Melanocyte of skin (primary cell): ENCODE measurements at places on chromosomes 1 and 21. TPM values are rescaled to one million over a fixed set of nuclear protein-coding genes. Genes with fewer than 3 reads are reported as not detected.

The RNU1-3 gene
- total RNA-seq: under 0.01 TPM in 2 replicates

The HMCN1 gene
- 16.2 and 94.5 TPM in 2 replicates for total RNA-seq

The TARDBP gene
- 61.6 and 84.0 TPM in 2 replicates for total RNA-seq

The CCDC18 gene
- total RNA-seq: 4.5 and 7.6 TPM in 2 replicates

The HFM1 gene
- 0.67 and 0.93 TPM in 2 replicates for total RNA-seq

The OR14K1 gene
- not detected in 2 replicates for total RNA-seq

The LRIG2 gene
- 20.1 and 20.3 TPM in 2 replicates for total RNA-seq

The FAM167B gene
- 11.7 and 25.4 TPM in 2 replicates for total RNA-seq

The HSD3B1 gene
- not detected in 2 replicates for total RNA-seq

The HUNK gene
- 0.15 and 0.33 TPM in 2 replicates for total RNA-seq

The SLAMF8 gene
- not detected in 2 replicates for total RNA-seq

The ENAH gene
- 32.7 and 66.5 TPM in 2 replicates for total RNA-seq

The FBLIM1 gene
- 7.7 and 9.7 TPM in 2 replicates for total RNA-seq

The VWA5B1 gene
- total RNA-seq: not detected in 2 replicates

The DDI2 gene
- total RNA-seq: 47.1 and 58.9 TPM in 2 replicates

The GBP2 gene
- total RNA-seq: 12.3 and 25.9 TPM in 2 replicates

The ALX3 gene
- not detected in 2 replicates for total RNA-seq

The DMBX1 gene
- under 0.01 TPM in 1 of 2 replicates, not detected in the other for total RNA-seq

The CEP85 gene
- total RNA-seq: 20.2 and 22.3 TPM in 2 replicates

The LRRC53 gene
- total RNA-seq: not detected in 2 replicates

The S100A9 gene
- total RNA-seq: not detected in 2 replicates

The CCDC27 gene
- not detected in 2 replicates for total RNA-seq

The HENMT1 gene
- total RNA-seq: 3.4 and 3.6 TPM in 2 replicates

The RPE65 gene
- total RNA-seq: not detected in 2 replicates

The NHLH1 gene
- total RNA-seq: under 0.01 TPM in 1 of 2 replicates, not detected in the other

The PLA2G2D gene
- not detected in 2 replicates for total RNA-seq

The ID3 gene
- 6.2 and 8.0 TPM in 2 replicates for total RNA-seq

The PTP4A2 gene
- 188 and 313 TPM in 2 replicates for total RNA-seq

The PGLYRP4 gene
- total RNA-seq: not detected in 2 replicates

The C4BPA gene
- not detected in 2 replicates for total RNA-seq

The CLDN17 gene
- not detected in 2 replicates for total RNA-seq

The PEF1 gene
- 76.1 and 81.1 TPM in 2 replicates for total RNA-seq

The NFASC gene
- total RNA-seq: 1.00 TPM in 1 of 2 replicates, not detected in the other

The MROH9 gene
- total RNA-seq: 0.31 TPM in 1 of 2 replicates, not detected in the other

The AKNAD1 gene
- under 0.01 and 0.31 TPM in 2 replicates for total RNA-seq

The DUSP23 gene
- total RNA-seq: 38.3 and 46.6 TPM in 2 replicates

The CELA2B gene
- total RNA-seq: not detected in 2 replicates

The LDLRAP1 gene
- 16.5 and 21.8 TPM in 2 replicates for total RNA-seq

The NBPF4 gene
- total RNA-seq: under 0.01 TPM in 1 of 2 replicates, not detected in the other

The SPOCD1 gene
- total RNA-seq: 7.2 and 15.0 TPM in 2 replicates

The RAB25 gene
- total RNA-seq: not detected in 2 replicates

The GRIK1 gene
- not detected in 2 replicates for total RNA-seq

The SDE2 gene
- total RNA-seq: 26.3 and 27.9 TPM in 2 replicates

The NTNG1 gene
- 1.0 and 12.0 TPM in 2 replicates for total RNA-seq
